ENCODE measurements at places on chromosomes 12 and 14.
A peak's percentile ranks its signal among the peaks of the same experiment; 100 is the strongest.

DNA sequence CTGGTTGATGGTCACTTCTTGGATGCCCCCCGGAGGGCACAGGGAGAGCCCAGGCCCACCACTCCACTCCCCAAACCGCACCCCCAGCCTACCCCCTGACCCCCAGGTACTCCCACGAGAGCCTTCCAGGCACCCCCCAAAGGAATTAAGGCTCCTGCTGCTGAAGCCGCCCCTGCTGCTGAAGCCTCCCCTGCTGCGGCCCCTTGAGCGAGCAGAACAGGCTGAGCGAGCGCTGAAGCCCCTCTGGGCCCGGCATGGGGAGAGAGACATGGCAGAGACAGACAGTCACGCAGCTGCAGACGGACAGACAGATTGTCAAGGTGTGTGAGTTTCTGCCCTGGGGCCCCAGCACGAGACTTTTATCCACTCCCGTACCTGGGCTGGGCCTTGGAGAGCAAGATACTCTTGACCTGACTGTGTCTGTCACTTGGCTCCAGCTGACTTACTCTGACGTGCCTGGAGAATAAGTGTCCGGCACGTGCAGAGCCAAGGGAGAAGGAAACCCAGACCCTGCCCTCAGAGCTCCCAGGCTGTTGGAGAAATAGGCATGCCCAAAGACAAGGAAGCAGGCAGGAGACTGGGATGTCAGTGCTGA lies at the start of gene KRT78:
Gene KRT78 (minus strand): TSS at position 334 of the 595 bp plus-strand sequence. CDS start 64 bp downstream, at position 270.
- no peaks in the 10 kb centered on the region for H3K4me1 ChIP-seq
- DNase-seq: no peak
- H3K36me3 ChIP-seq: no peaks in the 10 kb centered on the region
- H3K27me3 ChIP-seq: peaks cover 22% of the 10 kb centered on the region
- no peak within 1 kb of the TSS for H3K27ac ChIP-seq

DNA sequence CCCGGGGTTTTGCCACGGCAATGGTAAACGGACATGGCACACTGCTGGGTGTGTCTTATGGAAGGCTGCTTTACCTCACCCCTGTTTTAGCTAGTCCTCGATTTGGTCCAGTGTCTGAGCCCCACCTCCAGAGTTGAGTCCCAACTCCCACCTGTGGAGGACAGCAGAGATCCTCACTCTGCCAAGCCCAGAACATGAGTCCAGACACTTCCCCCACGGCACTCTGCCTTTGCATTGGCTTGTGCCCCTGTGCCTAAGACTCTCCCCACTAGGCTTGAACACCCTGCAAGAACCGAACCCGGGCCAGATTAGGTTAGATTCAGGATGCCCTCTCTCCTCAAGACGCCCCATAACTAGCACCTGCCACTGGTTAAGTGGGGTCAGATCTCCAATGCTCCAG lies 59.8 kb upstream of the C14orf180 start:
- no peaks in the 10 kb centered on the region for H3K36me3 ChIP-seq
- no peaks in the 10 kb centered on the region for H3K4me1 ChIP-seq
- DNase-seq: no peak
- no peak overlapping the region for H3K27ac ChIP-seq

GRCh38 chr12:1499351-1499750 lies 95.0 kb downstream of the FBXL14 start:
- H3K4me1 ChIP-seq: peaks cover 72% of the 10 kb centered on the region
- peaks cover 14% of the 10 kb centered on the region for H3K36me3 ChIP-seq
- no peak for DNase-seq
- H3K27me3 ChIP-seq: peaks cover 4% of the 10 kb centered on the region

- no peak overlapping the region for H3K4me3 ChIP-seq
- H3K27ac ChIP-seq: no peak overlapping the region
- H3K4me1 ChIP-seq: peaks cover 31% of the 10 kb centered on the region
- DNase-seq: no peak
- H3K27me3 ChIP-seq: peaks cover 4% of the 10 kb centered on the region
Measured at GRCh38 chr12:46380881-46381280, 8.3 kb upstream of the SLC38A2 start.

DNA sequence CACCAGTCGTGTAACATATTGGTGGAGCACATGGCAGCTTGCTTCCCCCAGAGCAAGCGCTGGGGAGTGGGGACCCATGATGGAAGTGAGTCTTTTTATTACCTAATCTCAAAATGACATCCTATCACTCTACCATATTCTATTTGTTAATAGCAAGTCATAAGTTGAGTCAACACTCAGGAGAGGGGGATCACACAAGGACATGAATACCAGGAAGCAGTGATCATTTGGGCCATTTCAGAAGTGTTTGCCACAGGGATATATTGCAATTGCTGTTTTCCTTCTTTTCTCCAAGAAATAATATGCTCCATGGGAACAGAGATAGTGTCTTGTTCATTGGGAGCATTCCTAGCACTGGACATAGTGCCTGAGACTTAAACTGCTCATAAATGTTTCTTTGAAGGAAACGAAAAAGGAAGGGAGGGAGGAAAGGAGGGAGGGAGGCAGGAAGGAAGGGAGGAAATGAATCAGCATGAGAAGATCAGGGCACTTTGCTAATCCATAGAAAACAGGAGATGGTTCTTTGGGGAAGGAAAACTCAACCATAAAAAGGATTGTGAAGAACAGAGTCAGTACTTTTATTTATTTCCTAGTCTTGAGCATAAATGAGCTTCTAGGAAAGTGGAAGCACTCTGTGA lies 39.2 kb upstream of the EEA1 start:
- DNase-seq: no peak
- H3K27me3 ChIP-seq: no peaks in the 10 kb centered on the region
- no peak overlapping the region for H3K4me3 ChIP-seq
- H3K36me3 ChIP-seq: no peaks in the 10 kb centered on the region
- peaks cover 30% of the 10 kb centered on the region for H3K4me1 ChIP-seq

DNA sequence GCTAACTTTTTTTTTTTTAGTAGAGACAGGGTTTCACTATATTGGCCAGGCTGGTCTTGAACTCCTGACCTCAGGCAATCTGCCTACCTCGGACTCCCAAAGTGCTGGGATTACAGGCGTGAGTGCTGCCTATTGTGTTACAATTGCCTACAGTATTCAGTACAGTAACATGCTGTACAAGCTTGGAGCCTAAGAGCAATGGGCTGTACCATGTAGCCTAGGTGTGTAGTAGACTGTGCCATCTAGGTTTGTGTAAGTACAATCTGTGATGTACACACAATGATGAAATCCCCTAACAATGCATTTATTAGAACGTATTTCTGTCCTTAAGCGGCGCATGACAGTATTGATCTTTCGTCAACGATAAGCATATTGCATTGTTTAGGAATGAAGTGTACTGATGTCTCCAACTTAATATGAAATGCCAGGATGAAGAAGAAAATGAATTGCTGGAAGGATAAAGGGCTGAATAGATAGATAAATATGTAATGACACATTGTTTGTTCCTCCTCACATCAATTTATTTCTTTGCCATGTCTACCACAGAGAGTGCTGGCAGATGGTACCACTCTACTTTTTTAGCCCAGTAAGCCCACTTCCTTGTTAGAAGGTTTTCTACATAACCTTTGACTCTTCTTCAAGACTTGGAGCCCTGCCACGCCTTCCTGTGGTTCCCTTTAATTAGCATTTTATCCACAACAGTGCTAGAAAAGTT lies 467.5 kb downstream of the VRK1 start:
- no peak overlapping the region for H3K4me3 ChIP-seq
- peaks cover 8% of the 10 kb centered on the region for H3K4me1 ChIP-seq

DNA sequence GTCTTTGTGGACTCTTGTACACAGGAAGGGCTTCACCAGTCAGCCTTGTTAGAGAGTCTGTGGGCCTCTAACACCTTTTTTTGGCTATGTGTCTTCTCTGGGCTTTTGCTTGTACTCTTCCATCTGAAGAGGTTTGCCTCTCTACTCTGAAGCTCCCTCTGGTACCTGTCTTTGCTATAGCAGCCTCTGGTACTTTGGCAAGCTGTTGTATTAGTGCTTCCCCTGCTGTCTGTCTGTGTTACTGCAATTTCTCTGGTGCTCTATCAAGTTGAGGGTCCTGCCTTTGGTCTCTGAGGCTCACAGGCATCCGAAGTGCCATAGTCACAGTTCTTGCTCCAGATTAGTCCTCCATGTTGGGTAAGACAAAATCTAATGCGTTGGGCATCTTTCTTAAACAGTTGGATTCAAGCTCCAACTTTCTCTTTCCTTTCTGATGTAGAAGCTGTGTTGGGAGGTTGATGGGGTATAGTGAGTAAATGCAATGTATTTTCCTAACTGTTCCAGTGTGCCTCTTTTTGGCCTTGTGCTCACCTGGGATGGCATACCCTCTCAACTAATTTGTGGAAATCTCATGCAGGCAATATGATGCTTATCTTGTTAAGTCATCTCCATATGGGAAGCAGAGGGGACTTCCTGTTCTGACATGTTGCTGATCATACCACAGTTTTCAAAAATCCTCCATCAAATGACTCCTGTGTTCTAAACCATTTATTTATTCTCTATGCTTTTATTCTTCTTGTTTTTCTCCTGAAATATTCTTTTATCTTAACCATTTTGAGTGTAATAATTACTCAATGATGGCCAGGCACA lies 88.8 kb downstream of the ATF7IP start:
- H3K27ac ChIP-seq: peak overlapping the region; percentile 66
- no peaks in the 10 kb centered on the region for H3K27me3 ChIP-seq
- H3K36me3 ChIP-seq: peaks cover 79% of the 10 kb centered on the region
- no peak overlapping the region for H3K4me3 ChIP-seq

DNA sequence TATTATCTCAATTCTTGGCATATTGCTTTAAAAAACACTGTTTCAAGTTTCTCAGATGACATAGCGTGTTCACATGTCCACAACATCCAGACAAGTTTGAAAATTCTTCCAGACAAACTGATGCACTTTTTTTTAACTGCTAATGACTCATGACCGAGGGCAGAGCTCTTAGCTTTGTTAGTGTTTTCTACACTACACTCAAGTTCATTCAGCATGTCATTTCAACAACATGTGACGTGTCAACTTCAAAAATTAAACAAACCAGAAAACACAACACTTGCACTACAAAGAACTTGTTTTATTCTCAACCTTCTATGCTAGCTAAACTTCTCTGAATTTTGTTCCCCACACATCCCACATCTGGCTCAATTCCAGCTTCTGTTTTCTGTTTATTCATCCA lies 1186.3 kb upstream of the FLRT2 start:
- no peaks in the 10 kb centered on the region for H3K36me3 ChIP-seq
- no peak overlapping the region for H3K4me3 ChIP-seq
- H3K27ac ChIP-seq: no peak overlapping the region
- no peaks in the 10 kb centered on the region for H3K4me1 ChIP-seq
- no peaks in the 10 kb centered on the region for H3K27me3 ChIP-seq

DNA sequence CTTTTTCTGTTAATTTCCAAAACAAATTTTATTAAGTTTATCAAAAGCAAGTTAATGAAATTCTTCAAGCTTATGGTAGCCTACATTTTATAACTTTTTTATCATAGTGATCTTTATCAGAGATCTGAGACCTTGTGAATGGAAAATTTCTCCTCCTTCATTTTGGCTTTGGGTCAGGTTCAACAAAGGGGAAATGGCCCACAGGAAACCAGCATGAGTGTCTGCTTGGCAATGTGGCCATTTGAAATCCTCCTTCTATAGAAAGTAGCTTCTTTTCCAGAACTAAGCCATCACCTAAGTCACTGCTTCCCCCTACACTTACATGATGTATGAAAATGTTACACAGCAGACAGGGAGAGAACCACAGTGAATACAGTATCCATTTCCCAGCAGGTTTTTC lies 1.6 kb downstream of the RHOJ start:
- H3K4me3 ChIP-seq: peak overlapping the region; percentile 21
- H3K4me1 ChIP-seq: no peaks in the 10 kb centered on the region
- no peak for DNase-seq
- H3K27ac ChIP-seq: no peak overlapping the region
- no peaks in the 10 kb centered on the region for H3K27me3 ChIP-seq
- no peaks in the 10 kb centered on the region for H3K36me3 ChIP-seq

- peaks cover 12% of the 10 kb centered on the region for H3K4me1 ChIP-seq
- no peak for DNase-seq
- H3K4me3 ChIP-seq: no peak overlapping the region
- H3K27ac ChIP-seq: no peak overlapping the region
- peaks cover 7% of the 10 kb centered on the region for H3K27me3 ChIP-seq
Measured at GRCh38 chr14:105493921-105494605, 3.0 kb downstream of the TEDC1 start.

GRCh38 chr12:99915251-99916082 lies 69.3 kb downstream of the ANKS1B start:
- H3K27ac ChIP-seq: no peak overlapping the region
- DNase-seq: no peak
- peaks cover 17% of the 10 kb centered on the region for H3K4me1 ChIP-seq
- H3K27me3 ChIP-seq: peaks cover 5% of the 10 kb centered on the region
- no peak overlapping the region for H3K4me3 ChIP-seq

DNA sequence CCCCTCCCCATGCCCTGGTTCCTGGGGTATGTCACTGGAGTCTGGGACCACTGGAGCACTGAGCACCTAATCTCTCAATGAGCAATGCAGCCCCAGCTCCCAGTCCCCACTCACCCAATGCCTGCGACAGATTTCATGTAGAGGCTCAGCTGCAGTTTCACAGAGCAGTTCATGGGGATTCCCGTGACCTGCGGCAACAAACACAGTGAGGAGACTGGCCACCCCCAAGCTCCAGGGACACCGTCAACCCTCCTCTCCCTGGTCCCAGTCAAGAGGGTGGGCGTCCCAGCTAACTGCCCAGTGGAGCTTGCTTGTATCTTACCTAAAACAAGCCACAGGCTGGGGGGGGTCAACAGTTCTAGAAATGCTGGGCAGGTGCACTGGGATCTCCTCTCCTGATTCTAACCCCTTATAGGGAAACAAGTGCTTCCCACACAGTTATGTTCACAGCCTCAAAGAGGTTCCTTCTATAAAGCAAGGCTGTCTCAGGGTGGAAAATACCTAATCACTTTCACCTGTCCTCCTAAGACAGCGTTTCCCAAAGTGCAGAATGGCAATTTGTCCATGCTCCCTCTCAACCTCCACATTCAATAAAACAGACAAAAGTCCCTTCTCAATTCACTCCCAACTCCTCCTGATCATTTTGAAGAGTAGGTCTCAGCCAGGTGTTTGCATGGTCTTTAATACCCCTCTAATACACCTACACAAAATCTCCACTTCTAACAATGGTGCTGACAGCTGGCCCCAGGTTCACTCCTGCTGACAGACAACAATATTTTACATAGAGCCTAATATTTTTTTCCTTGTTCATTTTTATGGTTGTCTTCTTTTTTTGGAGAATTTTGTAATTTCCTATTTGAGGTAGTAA lies 68.3 kb downstream of the SCARB1 start:
- H3K4me1 ChIP-seq: peaks cover 31% of the 10 kb centered on the region
- peak overlapping the region; percentile 4 for H3K27ac ChIP-seq
- no peak overlapping the region for H3K4me3 ChIP-seq
- H3K27me3 ChIP-seq: no peaks in the 10 kb centered on the region

GRCh38 chr14:28382444-28383190 lies 384.0 kb upstream of the FOXG1 start:
- H3K27ac ChIP-seq: no peak overlapping the region
- H3K27me3 ChIP-seq: no peaks in the 10 kb centered on the region
- H3K4me1 ChIP-seq: no peaks in the 10 kb centered on the region
- no peak for DNase-seq
- no peak overlapping the region for H3K4me3 ChIP-seq

GRCh38 chr12:104536841-104537240 lies 80.1 kb downstream of the CHST11 start:
- H3K4me3 ChIP-seq: no peak overlapping the region
- H3K4me1 ChIP-seq: peaks cover 54% of the 10 kb centered on the region
- peaks cover 3% of the 10 kb centered on the region for H3K27me3 ChIP-seq
- no peak for DNase-seq
